WTC11 (cell line): ENCODE measurements at places on chromosomes 13 and 19. TPM values are rescaled to one million over a fixed set of nuclear protein-coding genes. Genes with fewer than 3 reads are reported as not detected.

DNA sequence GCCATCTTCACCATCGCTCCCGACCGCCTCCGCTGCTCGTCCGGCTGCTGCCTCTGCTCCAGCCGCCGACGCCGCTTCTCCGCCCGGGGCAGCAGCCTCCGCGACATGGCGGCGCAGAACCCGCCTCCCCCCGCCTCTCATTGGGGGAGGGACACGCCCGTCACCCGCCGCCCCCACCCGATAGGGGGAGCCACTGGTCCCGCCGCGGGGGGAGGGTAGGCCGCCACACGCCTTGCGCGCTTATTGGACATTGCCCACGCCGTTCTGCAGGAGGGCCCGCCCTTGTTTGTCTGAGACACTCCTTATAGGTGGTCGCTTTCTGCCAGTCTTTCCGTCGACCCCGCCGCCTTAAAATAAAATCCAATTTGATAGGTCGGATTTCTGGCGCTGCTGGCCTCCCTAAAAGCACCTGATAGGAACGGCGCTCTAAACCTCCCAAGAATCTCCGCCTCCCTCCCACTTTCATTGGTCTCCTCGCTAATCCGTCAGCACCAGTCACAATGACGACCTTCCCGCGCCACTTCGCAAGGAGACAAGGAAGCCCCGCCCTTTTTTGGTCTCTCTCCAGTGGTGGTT, at the start of gene HNRNPL:
Gene HNRNPL, minus strand, starts transcription at position 127 of the 576 bp plus-strand sequence. Its CDS starts 20 bp downstream, at position 107.
- peak; percentile 99 for DNase-seq

- peak; percentile 59 for DNase-seq
Observed at GRCh38 chr13:109699628-109700071, 86.7 kb downstream of the IRS2 start.

Gene FFAR2
- not detected in 3 replicates for total RNA-seq

Gene RUBCNL
- total RNA-seq, result 1.9 to 2.1 TPM (median 1.9 TPM) in 3 replicates

Gene SIGLEC9
- total RNA-seq, result not detected in 3 replicates

Gene LGI4
- total RNA-seq, result 14.2 to 15.7 TPM (median 15.1 TPM) in 3 replicates
